T-cell (primary cell): ENCODE measurements at places on chromosomes 11 and 22.

DNA sequence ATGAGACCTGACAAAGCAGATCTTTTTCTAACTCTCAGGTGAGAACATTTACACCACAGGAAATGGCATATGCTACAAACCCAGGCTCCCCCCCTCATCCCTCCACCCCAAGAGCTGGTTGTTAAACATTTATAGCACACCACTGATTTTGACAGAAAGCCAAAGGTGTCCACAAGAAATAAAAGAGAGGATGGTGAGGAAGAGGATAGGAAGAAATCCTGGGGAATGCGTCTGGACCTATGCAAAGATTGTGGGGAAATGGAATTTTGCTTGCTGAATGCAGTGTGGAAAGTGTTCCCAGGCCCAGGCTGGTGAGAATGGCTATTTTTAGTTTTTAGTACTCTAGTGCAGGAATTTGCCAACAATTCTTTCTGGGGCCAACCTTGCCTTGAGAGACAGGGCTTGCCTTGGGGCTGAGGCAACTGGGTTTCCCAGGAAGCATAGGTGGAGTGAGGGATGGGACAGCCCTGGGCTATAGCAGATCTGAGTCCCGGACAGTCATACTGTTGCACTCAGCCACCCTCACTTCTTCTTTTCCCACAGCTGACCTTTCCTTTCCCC lies 163.9 kb downstream of the ADAMTS15 start:
- no peak for DNase-seq

DNA sequence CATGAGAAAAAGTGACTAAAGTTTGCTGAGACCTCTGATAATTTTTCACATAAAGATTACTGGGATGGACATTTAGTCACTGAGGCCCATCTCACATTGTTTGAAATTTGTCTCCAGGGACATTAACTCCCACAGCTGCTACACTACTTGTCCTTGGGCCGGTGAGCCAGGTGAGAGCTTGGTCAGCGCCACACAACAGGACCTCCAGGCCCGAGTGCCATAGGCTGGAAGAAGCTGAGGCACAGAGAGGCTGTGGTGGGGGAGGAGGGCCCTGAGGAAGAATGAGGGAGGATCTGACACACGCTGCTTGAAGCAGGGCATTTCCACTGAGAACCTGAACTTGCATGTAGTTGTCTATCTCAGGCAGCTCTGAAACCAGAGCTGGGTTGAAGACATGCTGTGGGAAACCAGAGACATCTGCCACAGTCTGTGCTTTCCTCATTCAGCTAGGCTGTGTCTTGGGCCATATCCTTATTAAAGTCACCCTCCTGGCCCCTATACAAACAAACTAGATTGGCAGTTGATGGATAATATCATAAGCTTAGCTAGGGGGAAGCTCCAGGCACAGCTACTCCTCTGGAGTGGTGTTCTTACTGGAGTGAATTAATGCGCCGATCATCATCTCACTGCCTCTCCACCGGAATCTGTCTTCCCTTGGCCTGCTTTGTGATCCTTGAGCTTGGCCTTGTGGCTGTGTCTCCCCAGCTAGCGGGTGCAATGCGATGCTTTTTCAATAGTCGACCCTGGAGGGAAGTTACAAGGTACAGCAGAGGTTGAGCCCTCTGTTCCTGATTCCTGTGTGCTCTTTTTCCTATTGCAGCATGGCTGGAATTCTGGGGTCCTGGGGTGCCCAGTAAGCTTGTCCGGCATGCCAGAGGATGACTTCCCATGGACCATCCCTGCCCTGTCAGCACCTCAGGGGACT lies 225.3 kb upstream of the B3GAT1 start:
- no peak for DNase-seq

GRCh38 chr11:126391970-126392632 lies 36.6 kb downstream of the ST3GAL4 start:
- DNase-seq, result no peak

GRCh38 chr11:64747961-64748665 lies 4.2 kb upstream of the RASGRP2 start:
- no peak for DNase-seq

- no peak for DNase-seq
Measured at GRCh38 chr11:62921573-62922188, 518 bp upstream of the CHRM1 start.

DNA sequence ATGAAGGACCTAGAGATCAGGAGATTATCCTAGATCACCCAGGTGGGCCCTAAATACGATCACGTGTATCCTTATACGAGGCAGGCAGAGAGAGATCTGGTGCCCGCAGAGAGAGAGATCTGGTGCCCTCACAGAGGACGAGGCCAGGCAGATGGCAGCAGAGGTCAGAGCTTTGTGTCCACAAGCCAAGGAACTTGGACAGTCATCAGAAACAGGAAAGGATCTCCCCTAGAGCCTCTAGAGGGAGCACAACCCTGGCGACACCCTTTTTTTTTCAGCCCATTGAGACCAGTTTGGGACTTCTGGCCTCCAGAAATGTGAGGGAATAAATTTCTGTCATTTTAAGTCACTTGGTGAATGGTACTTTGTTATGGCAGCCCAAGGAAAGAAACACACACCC lies 25.5 kb upstream of the TIMP3 start:
- DNase-seq, result no peak

DNA sequence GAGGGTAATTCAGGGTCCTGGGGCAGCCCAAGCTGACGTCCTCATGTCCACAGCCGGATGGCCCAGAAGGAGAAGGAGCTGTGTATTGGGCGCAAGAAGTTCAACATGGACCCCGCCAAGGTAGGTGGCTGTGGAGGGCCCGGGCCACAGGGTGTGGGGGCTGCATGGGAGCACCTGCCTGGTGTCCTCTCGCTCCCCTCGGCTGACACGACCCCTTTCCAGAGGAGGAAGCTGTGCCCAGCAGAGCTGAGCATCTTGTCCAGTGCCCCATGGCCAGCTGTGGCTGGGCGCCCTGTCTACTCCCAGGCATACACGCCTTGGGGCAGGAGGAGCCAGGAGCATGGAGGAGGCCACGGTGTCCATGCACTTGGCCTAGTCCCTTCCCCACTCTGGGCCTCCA lies 13.6 kb downstream of the CYTH4 start:
- no peak for DNase-seq

GRCh38 chr22:40654522-40655167 lies 18.1 kb upstream of the MRTFA start:
- DNase-seq, result no peak

DNA sequence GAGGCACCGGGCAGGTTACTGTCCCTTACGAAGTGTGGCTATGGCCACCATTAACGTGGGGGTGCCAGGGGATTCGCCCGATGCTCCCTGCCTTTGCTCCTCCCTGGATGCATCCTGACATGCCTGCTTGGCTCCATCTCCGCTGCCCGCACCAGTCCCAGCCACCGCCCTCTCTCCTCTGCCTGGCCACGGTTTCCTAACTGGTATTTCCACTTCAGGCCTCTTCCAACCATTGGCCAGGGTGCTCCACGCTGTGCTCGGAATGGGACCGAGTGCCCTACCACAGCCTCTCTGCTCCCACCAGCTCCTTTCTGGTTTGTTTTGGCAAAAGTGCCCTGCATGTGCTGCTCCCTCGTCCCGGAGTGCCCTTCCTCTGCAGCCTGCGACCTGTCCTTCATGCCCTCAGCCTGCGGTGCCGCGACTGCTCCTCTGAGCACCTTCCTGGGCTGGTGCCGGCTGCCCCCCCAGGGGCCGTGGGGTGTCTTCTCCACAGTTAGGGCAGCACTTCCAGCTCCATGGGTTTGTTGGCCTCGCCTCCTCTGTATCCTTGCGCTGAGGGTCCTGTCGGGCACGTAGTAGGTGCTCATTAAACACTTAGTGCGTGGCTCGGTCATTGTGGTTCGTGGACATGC lies 12.6 kb upstream of the GRAMD4 start:
- no peak for DNase-seq

- no peak for DNase-seq
Measured at GRCh38 chr11:2805388-2806056, 80.1 kb downstream of the CDKN1C start.

GRCh38 chr22:47804281-47804680 lies 1041.8 kb downstream of the TBC1D22A start:
- no peak for DNase-seq
